ENCODE measurements at places on chromosomes 11 and 22.
A peak's percentile ranks its signal among the peaks of the same experiment; 100 is the strongest.

DNA sequence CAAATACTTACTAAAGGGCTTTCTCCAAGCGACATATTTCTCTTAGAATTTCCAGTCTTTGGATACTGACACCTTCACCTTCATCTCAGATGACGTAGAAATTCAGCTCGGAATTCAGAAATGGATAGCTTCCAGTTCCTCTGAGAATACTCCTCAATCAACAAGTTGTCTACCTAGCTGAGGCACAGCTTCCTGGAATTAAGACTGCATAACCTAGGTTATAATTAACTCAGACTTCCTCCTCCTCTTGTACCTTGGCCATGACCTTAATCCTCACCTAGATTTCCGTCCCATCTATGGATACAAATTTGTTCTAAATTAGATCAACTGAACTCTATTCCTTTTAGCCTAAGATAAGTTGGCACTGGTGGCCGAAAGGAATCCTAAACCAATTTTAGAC, 17.4 kb downstream of the ATP5MG start:
- no peak for DNase-seq

- no peak for DNase-seq
Observed at GRCh38 chr22:17754233-17754925, 19.9 kb downstream of the BID start.

GRCh38 chr11:126619516-126619915, 264.0 kb downstream of the ST3GAL4 start:
- DNase-seq, result no peak

- no peak for DNase-seq
Observed at GRCh38 chr11:17648528-17648927, 70.8 kb upstream of the MYOD1 start.

DNA sequence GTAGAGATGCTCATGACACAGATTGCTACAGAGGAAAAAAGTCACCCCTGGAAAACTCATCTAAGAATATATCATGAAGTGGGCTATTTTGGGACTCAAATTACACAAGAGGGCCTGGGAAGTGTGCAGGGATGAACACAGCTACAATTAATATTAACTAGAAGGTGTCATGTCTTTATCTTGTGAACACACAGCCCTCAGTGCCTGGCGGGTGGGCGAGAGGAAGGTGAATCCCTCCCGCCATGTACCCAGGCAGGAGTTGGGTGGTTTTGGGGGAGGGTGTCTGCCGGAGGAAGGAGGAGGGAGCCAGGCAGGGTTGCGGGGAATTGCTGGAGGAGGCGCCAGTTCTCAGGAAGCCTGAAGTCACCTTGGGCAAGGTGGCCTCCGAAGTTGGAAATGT, 5.1 kb upstream of the FAM83F start:
- no peak for DNase-seq

DNA sequence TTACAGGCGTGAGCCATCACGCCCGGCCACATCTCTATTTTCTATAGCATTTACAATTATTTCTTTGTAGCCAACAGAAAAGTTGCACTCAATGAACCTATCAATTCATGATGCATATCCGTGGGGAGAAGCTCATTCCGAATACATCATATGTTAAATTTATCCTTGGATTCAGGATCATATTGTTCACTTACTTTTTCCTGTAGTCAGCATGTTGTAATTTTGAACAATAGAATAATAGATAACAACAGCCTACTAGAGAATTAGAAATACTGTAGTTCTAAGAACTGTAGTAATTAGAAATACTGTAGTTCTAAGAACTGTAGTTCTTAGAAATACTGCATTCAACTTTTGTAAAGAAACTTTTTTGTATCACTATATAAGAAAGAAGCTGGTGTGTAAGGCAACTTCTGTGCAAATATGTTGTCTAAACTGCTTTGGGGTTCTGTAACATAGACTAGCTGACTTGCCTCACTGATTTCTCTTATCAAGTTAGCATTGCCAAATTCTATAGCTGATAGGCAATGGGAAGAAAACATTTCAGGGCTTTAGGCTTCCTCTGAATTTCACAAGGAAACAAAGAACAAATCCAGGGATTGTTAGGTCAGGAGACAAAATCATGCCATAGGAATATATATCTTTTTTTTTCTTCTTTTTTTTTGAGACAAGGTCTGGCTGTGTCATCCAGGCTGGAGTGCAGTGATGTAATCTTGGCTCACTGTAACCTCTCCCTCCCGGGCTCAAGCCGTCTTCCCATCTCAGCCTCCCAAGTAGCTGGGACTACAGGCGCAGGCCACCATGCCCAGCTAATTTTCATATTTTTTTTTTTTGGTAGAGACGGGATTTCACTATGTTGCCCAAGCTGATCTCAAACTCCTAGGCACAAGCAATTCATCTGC, 91.9 kb downstream of the CSTPP1 start:
- no peak for DNase-seq

- DNase-seq, result no peak
Observed at GRCh38 chr11:7844986-7845385, 48.2 kb upstream of the OR5P2 start.

- no peak for DNase-seq
Observed at GRCh38 chr11:115145324-115145723, 358.9 kb downstream of the CADM1 start.

DNA sequence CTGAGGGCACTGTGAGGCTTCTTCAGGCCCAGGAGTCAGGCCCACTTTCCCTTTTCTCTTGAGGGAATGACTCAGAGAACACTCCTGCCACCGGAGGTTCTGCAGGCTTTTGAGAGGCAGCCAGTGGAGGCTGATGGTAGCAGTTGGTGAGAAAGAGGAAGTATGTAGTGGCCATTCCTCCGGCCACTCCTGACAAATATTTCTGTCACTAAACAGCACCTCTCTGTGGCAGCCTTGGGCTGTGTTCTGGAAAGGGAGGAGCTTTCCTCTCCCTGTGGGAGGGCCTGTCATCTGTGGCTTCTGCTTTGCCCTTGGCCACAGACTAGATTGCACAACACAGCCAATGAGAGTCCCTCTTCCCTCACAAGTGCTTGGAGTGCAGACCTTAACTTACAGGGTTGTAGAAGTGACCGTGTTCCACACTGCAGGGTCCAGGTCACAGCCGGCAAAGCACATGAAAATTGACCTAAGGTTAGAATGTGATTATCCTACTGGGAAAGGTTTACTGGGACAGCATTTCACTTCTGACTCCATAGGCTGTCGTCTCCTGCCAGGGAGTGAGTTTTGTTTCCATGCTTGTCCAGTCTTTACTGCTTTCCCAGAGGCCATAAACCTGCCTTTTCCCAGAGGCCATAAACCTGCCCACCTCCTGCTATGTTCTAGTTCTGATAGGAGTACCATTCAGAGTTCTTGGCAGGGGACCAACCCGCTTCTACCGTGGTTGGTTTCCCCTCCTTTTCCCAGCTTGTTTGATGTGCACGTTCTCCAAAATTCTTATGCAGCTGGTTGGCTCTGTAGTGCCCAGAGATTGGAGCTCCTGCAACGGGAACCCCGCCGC, 33.3 kb downstream of the MARK2 start:
- no peak for DNase-seq

DNA sequence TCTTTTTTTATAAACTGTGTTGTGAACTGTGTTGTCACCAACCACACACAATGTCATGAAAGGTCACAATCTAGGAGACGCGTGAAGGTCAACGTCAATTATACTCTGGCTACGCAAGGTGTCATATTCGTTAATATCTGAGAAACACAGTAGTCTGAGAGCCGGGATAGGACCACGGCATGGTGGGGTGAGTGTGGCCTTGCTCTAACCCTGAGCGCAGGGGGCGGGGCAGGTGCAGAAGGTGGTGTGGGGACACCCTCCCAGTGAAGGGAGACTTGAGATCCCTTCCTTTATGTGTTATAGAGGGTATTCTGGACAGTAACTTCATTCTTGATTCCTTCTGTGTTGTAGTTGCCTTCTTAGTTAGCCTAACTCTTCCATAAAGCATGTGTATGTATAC, 883.0 kb downstream of the OPCML start:
- DNase-seq, result no peak

DNA sequence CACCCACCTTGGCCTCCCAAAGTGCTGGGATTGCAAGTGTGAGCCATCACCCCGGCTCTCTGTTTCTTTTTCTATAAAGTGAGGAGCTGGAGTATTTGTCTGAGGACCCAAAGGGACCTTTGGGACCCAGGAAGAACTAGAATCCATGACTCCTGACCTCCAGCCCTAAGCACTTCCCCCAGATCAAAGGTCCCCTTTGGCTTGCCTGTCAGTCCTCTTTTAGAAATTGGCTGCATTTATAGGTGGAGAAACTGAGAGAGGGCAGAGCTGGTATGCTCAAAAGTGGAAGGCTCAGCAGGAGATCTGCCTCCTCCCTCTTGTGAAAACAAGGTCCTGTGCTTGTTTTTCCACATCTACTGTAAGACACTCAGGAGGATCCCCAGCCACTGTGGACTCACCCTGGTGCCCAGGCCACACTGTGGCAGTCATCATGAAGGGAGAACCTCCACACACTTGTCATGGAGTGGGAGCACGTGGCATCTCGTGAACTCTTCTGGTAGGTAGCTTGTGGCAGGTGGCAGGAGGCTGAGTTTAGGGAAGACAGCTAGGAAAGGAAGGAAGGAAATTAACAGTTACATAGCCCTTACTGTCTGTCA, 12.4 kb upstream of the PLEKHA7 start:
- no peak for DNase-seq

- DNase-seq, result no peak
Observed at GRCh38 chr11:94219771-94220170, 84.6 kb upstream of the IZUMO1R start.

DNA sequence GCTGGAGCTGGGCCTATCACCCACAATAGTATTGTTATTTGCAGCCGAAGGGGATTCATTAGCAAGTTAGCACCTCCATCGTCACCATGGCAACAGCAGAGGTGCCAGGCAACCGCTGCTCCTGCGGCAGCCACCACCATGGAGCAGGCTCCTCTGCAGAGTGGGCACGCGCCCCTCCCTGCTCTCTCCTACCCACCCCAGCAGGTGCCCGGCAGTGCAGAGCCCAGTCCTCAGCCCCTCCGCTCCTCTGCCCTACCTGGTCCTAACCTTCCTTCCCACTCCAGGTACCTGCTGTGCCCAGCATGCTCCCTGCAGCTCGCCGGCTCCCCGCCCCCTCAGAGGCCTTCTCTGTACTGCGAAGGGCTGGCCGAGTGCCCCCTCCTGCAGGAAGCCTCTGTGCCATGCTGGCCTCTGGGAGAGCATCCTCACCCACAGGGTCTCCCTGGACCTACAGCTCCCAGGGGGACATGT, 3.6 kb downstream of the DUSP8 start:
- no peak for DNase-seq

- DNase-seq, result peak; percentile 88
Observed at GRCh38 chr22:49657275-49657973, 170.2 kb downstream of the BRD1 start.

- DNase-seq, result no peak
Observed at GRCh38 chr11:120034881-120035630, 102.9 kb downstream of the TRIM29 start.

- peak; percentile 89 for DNase-seq
Observed at GRCh38 chr11:126355324-126355925, at the start of gene ST3GAL4. TSS of gene ST3GAL4 (plus strand) at chr11:126355686. CDS start at chr11:126406156, 50,470 bp downstream.

GRCh38 chr11:130300567-130300966, 14.2 kb downstream of the ZBTB44 start:
- DNase-seq, result no peak

GRCh38 chr22:26635117-26635516, 13.4 kb downstream of the CRYBA4 start:
- DNase-seq, result no peak

GRCh38 chr11:702462-703461, 3.3 kb upstream of the EPS8L2 start:
- no peak for DNase-seq

DNA sequence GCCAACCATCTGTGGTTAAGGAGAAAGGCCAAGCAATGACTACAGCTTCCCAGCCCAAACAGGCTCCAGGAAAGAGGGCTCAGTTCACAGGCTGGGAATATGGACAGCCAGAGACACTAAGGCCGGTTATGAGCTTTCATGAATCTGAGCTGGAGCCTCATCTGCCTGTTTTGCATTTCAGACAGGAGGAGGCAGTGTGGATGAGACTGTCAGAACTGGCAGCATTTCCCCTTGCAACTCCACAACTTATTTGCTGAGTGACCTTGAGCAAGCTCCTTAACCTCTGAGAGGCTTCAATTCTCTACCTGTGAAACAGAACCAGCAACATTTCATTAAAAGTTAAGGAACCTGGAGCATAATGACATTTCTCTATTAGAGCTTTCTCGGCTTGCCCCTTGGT, 264.0 kb downstream of the ETS1 start:
- peak; percentile 73 for DNase-seq

GRCh38 chr22:21569459-21570170, 2.1 kb downstream of the UBE2L3 start:
- DNase-seq, result no peak

- no peak for DNase-seq
Observed at GRCh38 chr11:132379540-132379939, 1009.1 kb downstream of the NTM start.

DNA sequence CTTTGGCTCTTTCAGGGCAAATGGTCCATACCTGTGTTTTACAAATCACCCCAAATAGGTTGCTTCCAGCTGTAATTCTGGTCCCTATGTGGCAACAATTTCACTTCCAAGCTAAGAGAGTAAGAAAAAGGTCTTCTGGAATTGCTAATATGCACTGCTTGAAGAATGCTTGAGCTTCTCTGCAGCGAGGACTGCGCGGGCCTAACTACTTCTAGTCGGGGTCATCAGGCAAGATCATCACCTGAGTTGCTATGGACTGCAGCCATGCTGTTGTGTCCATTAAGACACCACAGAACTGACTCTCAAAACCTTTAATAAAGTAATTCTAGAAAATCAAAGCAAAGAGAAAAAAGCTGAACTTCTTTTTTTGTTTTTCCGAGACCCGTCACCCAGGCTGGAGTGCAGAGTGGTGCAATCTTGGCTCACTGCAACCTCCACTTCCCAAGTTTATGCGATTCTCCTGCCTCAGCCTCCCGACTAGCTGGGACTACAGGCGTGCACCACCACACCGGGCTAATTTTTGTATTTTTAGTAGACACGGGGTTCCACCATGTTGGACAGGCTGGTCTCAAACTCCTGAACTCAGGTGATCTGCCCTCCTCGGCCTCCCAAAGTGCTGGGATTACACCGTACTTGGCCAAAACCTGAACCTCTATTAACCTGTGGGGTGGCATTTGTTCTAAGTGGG, 2.2 kb downstream of the JOSD1 start:
- no peak for DNase-seq

DNA sequence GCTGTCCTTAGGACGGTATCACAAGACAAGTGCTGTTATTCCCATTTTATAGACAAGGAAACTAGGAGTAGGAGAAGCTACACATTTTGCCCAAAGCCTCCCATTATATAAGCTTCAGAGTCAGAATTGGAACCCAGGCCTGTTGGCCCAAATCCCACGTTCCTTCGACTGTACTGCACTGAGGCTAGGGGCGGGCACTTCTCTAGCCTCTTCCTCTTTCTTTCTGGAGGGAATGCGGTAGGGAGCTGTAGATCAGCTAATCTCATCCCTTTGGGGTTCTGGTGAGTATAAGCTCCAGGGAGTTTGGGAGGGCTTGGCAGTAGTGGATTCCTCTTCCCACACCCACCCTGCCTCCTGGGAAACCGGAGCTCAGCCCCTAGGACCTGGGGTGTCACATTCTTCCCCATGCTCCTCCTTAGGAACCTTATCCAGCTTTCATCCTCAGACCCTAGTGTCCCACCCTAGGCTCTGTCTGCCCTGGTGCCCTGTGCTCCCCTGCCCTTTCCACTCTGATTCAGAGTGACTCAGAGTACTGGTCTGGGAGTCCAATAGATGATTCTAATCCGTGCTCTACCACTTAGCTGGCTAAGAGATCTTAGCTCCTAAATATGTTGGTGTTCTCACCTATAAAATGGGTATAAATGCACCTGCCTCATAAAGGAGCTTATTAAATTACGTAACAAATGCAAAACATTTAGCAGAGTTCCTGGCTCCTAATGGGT, 29.3 kb downstream of the PHLDB1 start:
- no peak for DNase-seq

GRCh38 chr11:124756753-124757227, 4.7 kb upstream of the VSIG2 start:
- no peak for DNase-seq

All from activated CD8-positive, alpha-beta memory T cell treated with anti-CD3 and anti-CD28 coated beads for 24 hours (primary cell).